ENCODE measurements at places on chromosomes 3 and 15.

- no peak for DNase-seq
Measured at GRCh38 chr15:78933823-78934654, 10.8 kb downstream of the CTSH start.

- no peak for DNase-seq
Measured at GRCh38 chr3:45171283-45171682, 25.1 kb upstream of the CDCP1 start.

DNA sequence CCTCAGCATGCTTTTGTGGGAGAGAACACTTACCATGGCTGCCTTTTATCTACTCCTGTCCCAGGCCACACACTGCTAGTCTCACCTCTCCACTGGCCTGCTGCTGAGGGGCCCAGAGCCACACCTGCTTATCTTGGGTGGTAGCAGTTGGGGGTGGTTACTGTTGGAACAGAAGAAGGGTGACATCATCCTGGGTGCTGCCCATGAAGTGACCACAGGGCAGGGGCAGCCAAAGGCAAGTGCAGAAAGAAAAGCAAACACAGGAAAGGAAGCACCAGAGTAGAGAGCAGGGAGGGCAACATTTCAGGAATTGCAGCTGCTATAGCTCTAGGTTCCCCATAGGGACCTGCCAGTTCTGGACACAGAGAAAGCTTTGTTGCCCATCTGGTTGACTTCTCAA lies 345.2 kb downstream of the VPS13C start:
- DNase-seq, result no peak

- no peak for DNase-seq
Measured at GRCh38 chr15:73593304-73594074, 39.7 kb downstream of the NPTN start.

DNA sequence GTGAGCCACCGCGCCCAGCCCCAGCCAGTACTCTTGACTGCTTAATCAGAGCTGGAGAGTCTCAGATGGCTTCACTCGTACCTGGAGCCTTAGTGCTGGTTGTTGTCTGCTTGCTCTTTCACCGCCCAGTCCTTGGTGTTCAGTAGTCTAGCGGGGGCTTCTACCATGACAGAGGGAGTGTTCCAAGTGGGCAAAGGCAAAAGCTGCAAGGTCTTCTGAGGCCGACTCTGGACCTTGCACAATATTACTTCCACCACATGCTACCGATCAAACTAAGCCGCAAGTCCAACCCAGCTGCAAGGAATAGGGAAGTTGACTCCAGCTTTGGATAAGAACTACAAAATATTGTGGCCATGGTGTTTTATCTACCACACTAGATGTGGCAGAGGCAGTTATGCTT lies 6.6 kb downstream of the PARL start:
- DNase-seq, result no peak

GRCh38 chr3:167887096-167887495 lies 151.6 kb downstream of the SERPINI1 start:
- no peak for DNase-seq

- DNase-seq, result no peak
Measured at GRCh38 chr3:149473357-149474249, 894 bp upstream of the TM4SF4 start.

GRCh38 chr3:51271172-51271571 lies 113.9 kb upstream of the MANF start:
- DNase-seq, result no peak

DNA sequence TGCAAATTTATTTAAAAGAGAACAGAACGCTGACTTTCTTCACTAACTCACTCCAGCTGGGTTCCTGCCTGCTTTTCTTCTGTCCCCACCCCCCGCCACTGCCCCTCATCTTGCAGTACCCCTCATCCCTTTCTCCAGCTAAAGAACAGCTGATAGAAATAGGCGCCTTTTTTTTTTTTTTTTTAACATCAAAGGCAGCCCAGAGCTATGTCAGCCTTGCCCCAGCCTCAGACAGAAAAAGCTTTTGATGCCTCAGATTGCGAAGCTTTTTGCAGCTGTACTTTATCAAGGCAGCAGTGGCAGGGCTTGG lies 1.8 kb downstream of the CADPS start:
- no peak for DNase-seq

- DNase-seq, result no peak
Measured at GRCh38 chr3:40490916-40491315, 14.0 kb downstream of the ZNF619 start.

GRCh38 chr15:87706001-87706400 lies 550.5 kb downstream of the NTRK3 start:
- no peak for DNase-seq

DNA sequence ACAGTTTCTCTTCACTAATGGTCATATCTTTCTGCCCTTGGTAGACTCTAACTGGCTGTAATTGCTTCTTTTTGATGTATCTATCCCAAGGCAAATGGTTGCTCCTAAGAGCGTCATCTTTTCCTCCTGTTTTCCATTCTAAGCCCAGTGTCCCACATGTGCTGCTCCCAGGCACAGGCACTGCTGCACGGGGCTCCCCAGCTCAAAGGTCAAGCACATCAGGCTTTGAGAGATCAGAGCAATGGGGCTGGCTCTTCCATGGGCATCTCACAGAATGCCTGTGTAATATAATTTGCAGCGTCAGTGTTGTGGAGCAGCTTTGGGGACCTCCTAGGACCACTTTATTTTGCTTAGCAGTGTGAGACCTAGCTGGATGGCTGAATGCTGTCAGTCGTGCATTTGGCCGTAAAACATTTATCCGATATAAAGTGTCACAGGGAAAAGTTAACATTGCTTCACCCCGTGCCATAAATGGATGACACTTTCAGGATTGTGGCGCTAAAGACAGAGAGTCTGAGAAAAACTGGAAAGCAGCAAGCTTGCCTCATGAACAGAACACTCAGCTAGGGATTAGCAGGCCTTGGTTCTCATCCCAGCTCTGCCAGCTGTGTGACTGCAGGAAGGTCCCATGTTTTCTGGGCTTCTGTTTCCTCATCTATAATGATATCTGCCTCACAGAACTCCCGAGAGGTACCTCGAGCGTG lies 277.5 kb upstream of the TBL1XR1 start:
- no peak for DNase-seq

- no peak for DNase-seq
Measured at GRCh38 chr3:41222501-41222900, 23.2 kb downstream of the CTNNB1 start.

DNA sequence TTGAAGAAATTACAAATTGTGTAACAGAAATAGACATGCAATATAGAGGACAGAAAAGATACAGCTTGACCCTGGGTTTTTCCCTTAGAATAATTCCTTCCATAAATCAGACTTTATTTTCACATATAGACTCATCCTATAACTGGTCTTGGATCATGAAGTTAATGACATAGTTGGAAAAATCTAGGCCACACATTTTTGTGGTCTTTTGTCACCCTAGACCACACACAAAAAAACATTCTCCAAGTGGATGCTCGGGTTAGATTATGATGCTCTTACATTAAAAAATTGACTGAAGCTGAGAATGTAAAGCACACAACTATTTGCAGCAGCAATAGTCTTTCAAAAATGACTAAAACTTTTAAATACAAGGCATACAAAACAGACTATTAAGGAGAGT lies 7.5 kb upstream of the PLA2G4D start:
- no peak for DNase-seq

- DNase-seq, result no peak
Measured at GRCh38 chr3:124985349-124985748, 50.8 kb upstream of the MUC13 start.

DNA sequence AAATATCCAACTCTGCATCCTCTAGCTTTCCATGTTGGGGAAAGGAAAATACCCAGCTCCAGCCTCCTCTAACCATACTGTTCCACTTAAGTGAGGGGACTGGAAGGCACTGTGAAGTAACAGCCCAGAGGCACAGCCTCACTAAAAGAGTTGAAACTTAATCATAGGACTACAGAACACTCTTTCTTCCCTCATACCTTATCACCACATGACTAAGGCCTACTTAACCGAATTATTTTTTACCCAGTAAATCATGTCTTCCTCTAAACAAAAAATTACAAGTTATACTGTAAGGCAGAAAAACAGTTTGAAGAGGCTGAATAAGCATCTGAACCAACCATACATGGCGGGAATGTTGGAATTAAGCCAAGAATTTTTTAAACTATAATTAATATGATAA lies 207.4 kb upstream of the MME start:
- no peak for DNase-seq

DNA sequence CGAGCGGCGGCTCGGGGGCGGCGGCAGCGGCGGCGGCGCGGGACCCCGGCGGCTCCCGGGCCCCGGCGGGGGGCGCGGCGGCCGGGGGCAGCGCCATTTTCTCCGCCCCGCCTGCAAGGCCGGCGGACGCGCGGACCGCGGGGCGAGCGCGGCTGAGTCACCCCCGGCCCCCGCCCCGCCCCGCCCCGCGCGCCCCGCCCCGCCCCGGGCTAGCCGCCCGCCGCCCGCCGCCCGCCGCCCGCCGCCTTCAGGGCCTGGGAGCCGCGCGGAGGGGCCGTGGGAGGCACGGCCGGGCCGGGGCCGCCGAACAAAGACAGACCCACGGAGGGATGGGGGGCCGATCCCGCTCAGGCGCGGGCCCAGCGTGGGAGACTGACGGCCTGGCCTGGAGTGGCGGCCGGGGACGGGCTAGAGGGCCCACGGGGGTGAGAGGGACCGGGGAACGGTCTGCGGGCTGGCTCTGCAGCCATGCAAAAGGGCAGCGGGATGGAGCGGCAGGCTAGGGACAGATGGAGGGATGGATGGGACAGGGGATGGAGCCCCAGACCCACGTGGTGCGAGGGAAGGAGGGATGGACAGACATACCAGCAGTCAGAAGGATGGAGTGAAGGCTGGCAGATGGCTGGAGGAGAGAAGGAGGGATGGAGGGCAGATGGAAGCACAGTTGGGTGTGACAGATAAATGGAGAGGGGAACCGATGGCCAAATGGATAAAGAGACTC lies at the start of gene EIF4E3:
Gene EIF4E3, minus strand, starts transcription at position 132 of the 721 bp plus-strand sequence. Its CDS starts 35 bp downstream, at position 97.
- DNase-seq, result no peak

GRCh38 chr15:51203797-51204196 lies 109.1 kb upstream of the TNFAIP8L3 start:
- DNase-seq, result no peak

Data from stimulated activated CD8-positive, alpha-beta memory T cell treated with anti-CD3 and anti-CD28 coated beads, Interleukin-4, amount 100 ng/mL, for 1 hour (primary cell).